Naive thymus-derived CD8-positive, alpha-beta T cell (primary cell): ENCODE measurements at places on chromosomes 1 and 21. TPM values are rescaled to one million over a fixed set of nuclear protein-coding genes. Genes with fewer than 3 reads are reported as not detected.

GRCh38 chr1:52190500-52191252 lies 48.8 kb downstream of the ZFYVE9 start:
- H3K4me1 ChIP-seq = peaks cover 7% of the 10 kb centered on the region
- H3K27me3 ChIP-seq = no peaks in the 10 kb centered on the region
- H3K4me3 ChIP-seq = no peak overlapping the region
- no peaks in the 10 kb centered on the region for H3K36me3 ChIP-seq

GRCh38 chr1:108816049-108816893 lies 40.6 kb downstream of the AKNAD1 start:
- H3K27ac ChIP-seq = no peak overlapping the region
- H3K4me1 ChIP-seq = no peaks in the 10 kb centered on the region
- peaks cover 4% of the 10 kb centered on the region for H3K27me3 ChIP-seq
- H3K36me3 ChIP-seq = peaks cover 8% of the 10 kb centered on the region

DNA sequence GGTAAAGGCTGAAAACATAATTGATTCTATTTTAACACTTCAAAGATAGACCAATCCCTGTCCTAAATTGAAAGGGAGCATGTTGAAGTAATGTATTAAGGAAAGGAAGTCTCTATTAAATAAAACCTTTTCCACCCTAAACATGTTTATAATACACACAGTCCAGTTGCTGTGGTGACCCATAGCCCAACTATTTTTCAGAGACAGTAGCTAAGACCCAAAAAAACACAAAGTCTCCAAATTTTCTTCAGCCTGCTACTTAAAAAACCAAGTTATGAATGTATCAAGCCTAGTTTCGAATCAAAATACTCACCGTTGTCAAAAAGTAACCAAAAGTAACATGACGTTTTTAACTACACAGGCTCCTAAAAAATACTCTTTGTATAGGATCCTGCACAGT lies 1.6 kb downstream of the ELK4 start:
- no peak for DNase-seq
- H3K4me1 ChIP-seq = peaks cover 22% of the 10 kb centered on the region
- no peaks in the 10 kb centered on the region for H3K27me3 ChIP-seq
- H3K36me3 ChIP-seq = peaks cover 34% of the 10 kb centered on the region
- H3K27ac ChIP-seq = peak overlapping the region; percentile 99

- no peaks in the 10 kb centered on the region for H3K4me1 ChIP-seq
- no peak for DNase-seq
- H3K27me3 ChIP-seq = peaks cover 5% of the 10 kb centered on the region
- H3K36me3 ChIP-seq = no peaks in the 10 kb centered on the region
Measured at GRCh38 chr1:6950001-6950765, 164.9 kb downstream of the CAMTA1 start.

DNA sequence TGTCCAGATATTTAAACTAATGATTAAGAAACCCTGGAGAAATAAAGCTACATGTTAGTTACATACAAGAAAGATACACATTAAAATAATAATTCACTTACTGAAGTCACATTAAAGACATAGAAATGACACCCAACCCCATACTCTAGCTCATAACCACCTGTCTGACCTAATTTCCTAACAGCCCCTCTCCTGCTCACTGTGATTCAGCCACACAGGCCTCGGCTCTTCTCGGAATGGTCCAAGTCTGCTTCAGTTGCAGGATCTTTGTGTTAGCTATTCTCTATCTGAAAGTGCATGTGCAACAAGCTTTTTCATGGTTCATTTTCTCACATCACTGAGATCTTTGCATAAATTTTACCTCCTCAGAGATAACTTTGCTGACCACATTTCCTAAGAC lies 209.8 kb downstream of the TM2D1 start:
- H3K27me3 ChIP-seq = peaks cover 3% of the 10 kb centered on the region
- H3K36me3 ChIP-seq = no peaks in the 10 kb centered on the region
- H3K27ac ChIP-seq = no peak overlapping the region
- no peak overlapping the region for H3K4me3 ChIP-seq
- no peak for DNase-seq

- no peak overlapping the region for H3K27ac ChIP-seq
- no peaks in the 10 kb centered on the region for H3K36me3 ChIP-seq
- DNase-seq = no peak
- H3K4me3 ChIP-seq = no peak overlapping the region
Measured at GRCh38 chr1:68808351-68808750, 311.5 kb upstream of the DEPDC1 start.

DNA sequence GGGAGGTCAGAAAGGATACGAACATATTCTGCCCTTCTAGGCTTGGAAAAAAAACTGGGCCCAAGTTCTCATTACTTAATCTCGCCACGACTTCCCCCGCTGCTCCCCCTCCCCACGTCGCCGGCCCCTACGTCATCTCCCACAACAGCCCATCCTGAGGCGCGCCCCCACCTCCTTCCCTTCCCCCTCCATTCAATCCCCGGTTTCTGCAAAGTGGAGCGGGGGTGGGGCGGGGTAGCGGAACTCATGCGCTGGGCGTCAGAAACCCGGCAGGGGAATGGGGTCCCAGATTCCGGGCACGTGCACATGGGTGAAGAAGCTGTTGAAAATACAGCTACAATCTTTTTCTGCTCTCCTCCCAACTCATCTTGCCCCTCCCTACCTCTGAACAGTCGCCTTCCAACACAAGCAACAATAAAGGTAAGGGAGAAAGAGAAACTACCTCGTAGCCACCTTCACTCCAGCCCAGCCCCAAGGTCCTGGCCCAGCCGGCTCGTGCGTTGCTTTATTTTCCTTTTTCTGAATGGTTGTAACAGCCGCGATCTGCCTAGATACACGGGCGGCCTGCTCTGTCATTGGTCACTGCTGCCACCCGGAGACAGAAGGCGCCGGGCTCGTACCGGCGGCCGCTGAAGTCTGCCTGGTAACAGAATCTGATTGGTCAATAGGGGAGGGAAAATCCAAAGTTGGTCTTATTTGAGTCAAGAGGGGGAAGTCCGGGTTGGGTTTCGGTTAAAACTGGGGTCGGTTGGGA lies at the start of gene RFX5:
Gene RFX5, minus strand, starts transcription at position 484 of the 754 bp plus-strand sequence. CDS start 932 bp downstream, outside the sequence.
- peak; percentile 89 for DNase-seq
- no peaks in the 10 kb centered on the region for H3K27me3 ChIP-seq
- H3K36me3 ChIP-seq = peaks cover 40% of the 10 kb centered on the region
- peak within 1 kb of the TSS; percentile 97 for H3K4me3 ChIP-seq

GRCh38 chr1:12064073-12064969 lies 1.2 kb downstream of the TNFRSF8 start:
- no peak for DNase-seq
- H3K4me3 ChIP-seq = peak overlapping the region; percentile 69
- H3K4me1 ChIP-seq = peaks cover 30% of the 10 kb centered on the region

DNA sequence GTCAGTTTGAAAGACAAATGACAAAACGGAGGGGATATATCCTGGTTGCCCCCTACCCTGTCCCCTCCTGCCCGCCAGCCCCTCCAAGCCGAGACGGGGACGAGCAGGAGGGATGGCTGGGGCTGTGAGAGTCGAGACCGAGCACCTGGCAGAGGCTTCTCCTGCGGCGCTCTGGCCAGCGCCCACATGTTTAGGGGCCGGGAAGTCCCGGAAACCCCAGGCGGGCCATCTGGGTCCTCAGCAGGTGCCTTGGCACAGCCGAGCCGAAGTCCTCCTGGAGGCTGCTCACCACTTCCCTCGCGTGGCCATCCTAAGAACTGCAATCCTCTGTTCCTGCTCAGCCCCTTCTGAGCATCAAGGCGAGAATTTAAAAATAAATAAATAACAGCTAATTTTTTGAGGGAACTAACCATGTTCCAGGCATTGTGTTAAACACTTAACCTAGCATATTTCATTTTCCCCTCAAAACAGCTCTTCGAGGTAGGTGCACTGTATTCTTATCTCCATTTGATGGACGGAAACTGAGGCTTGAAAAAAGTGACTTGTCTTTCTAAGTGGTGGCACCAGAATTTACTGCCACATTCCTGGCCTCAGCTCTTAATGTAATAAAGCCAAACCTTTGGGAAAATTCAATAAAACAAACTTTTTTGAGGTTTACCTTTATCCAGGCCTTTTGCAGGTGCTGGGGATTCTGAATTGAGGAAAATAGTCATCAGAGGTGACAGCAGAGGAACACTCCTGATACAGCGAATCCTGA lies 3.5 kb upstream of the RIMS3 start:
- DNase-seq = peak; percentile 77
- H3K27ac ChIP-seq = no peak overlapping the region

DNA sequence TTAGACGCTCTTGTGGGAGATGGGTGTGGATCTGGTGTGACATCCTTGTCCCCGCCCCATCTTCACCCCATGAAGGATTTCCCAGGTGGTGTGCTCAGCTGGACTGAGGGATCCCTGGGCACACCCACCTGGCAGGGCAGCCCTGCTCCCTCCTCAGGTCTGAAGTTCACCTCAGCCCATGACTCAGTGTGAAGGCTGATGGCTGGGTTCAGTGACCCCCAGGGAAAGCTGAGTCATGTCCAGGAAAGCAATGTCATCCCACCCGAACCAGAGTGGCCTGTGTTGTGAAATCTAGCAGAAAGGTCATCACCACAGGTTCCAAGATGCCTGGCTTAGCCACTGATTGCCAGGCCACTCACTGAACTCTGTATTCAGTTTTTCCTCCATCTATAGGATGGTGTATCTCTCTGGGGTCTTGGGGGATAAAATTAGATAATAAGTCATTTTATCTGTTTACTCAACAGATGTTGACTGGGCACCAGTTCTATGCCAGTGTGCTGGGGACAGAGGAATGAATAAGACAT lies 97.7 kb upstream of the JUN start:
- DNase-seq = no peak
- no peak overlapping the region for H3K4me3 ChIP-seq
- H3K36me3 ChIP-seq = no peaks in the 10 kb centered on the region
- H3K27me3 ChIP-seq = no peaks in the 10 kb centered on the region
- peaks cover 22% of the 10 kb centered on the region for H3K4me1 ChIP-seq
- no peak overlapping the region for H3K27ac ChIP-seq

DNA sequence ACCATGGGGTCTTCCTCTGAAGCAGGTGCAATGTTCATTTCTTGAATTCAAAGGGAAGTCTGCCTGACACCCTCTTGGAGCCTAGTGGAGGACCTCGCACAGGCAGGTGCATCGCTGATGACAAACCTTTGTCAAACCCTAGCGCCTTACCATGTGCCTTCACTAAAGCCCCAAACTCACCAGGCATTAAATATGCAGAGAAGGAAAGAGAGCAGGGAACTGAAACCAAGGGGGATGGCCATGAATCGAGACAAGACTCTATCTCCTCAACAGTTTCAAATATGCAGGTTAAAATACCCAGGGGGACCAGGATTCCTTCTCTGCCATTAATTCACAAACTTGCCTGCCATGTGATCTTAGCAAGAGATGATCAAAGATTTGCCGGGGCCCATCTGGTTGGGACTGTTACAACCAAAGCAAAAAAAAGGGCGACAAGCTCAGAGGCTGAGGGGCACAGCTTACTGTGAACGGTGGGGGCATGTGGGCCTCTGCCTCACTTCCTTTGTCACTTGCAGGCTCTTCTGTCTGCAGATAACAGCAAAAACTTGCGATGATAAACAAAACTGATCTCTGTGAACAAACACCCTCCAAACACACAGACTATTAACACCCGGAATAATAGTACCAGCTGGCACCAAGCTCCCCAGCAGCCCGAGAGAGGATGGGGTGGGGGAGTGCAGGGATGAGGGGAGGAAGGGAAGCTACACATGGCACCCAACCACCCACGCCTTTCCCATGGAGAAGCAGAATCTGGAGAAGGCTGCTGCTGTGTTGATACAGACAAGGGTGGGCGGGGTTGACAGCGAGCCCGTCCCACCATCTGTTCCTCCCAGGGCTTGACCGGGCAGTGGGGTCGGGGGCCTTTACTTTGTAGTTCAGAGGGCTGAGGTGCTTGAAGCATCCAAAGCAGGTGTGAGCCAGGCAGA lies 33.9 kb downstream of the TMEM63A start:
- peak overlapping the region; percentile 96 for H3K27ac ChIP-seq
- no peaks in the 10 kb centered on the region for H3K27me3 ChIP-seq
- H3K4me1 ChIP-seq = peaks cover 77% of the 10 kb centered on the region
- peak; percentile 74 for DNase-seq
- H3K36me3 ChIP-seq = no peaks in the 10 kb centered on the region

DNA sequence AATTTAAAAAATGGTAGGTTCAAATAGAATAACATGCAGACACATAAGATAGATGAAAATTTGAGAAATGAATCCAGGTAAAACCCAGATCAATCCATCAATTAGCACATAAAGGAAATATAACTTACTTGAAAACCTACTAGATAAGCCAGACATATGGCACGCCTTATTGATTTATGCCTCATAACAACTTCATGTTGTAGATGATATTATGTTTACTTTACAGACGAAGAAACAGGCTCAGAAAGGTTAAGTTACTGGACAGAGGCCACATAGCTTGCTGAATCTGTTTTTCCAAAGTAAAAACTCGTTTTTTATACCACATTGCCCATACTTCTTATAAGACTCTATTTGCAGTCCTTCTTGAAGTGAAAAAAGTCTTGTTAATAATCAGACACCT lies 22.1 kb upstream of the NCF2 start:
- no peak overlapping the region for H3K27ac ChIP-seq
- H3K27me3 ChIP-seq = no peaks in the 10 kb centered on the region
- no peaks in the 10 kb centered on the region for H3K36me3 ChIP-seq
- no peak for DNase-seq

DNA sequence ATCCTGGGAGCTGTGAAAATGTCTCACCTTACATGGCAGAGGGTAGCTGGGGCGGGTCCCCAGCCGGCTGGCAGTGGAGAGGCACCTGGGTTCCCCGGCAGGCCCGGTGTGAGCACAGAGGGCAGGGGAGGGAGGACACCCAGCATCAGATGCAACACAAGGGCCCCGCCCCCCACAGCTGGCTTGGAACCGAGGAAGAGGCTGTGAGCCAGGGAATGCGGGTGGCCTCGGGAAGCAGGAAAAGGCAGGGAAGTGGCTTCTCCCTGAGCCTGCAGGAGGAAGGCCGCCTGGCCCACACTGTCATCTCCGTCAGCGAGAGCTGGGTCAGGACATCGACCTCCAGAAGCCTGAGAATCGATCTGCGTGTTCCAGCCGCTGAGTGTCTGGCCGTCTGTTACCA lies 87.3 kb downstream of the SIK1 start:
- H3K36me3 ChIP-seq = no peaks in the 10 kb centered on the region
- H3K27me3 ChIP-seq = peaks cover 5% of the 10 kb centered on the region
- no peak for DNase-seq
- no peak overlapping the region for H3K4me3 ChIP-seq
- peaks cover 15% of the 10 kb centered on the region for H3K4me1 ChIP-seq

GRCh38 chr1:93801471-93801870 lies 77.5 kb downstream of the DNTTIP2 start:
- no peak overlapping the region for H3K27ac ChIP-seq
- H3K4me3 ChIP-seq = no peak overlapping the region
- H3K4me1 ChIP-seq = no peaks in the 10 kb centered on the region
- H3K27me3 ChIP-seq = no peaks in the 10 kb centered on the region
- DNase-seq = no peak

GRCh38 chr1:171366085-171366484 lies 52.1 kb downstream of the FMO4 start:
- H3K4me3 ChIP-seq = no peak overlapping the region
- no peaks in the 10 kb centered on the region for H3K4me1 ChIP-seq
- H3K27ac ChIP-seq = no peak overlapping the region

GRCh38 chr1:169129109-169129784 lies 22.8 kb downstream of the ATP1B1 start:
- DNase-seq = no peak
- no peak overlapping the region for H3K27ac ChIP-seq
- no peaks in the 10 kb centered on the region for H3K27me3 ChIP-seq
- H3K4me1 ChIP-seq = no peaks in the 10 kb centered on the region
- peaks cover 15% of the 10 kb centered on the region for H3K36me3 ChIP-seq

TAS1R3 gene
- total RNA-seq = 3.0 TPM

PTBP2 gene
- 22.1 TPM for total RNA-seq

IL19 gene
- total RNA-seq = not detected
